ENCODE measurements at places on chromosomes 2 and 18. TPM values are rescaled to one million over a fixed set of nuclear protein-coding genes. Genes with fewer than 3 reads are reported as not detected.

- DNase-seq: no peak
Measured at GRCh38 chr2:36469106-36469477, 113.5 kb downstream of the CRIM1 start.

GRCh38 chr2:29966266-29966665 lies 44.9 kb upstream of the ALK start:
- no peak for DNase-seq

GRCh38 chr18:3648200-3648599 lies 198.2 kb downstream of the TGIF1 start:
- DNase-seq: no peak

ALK gene
- total RNA-seq: not detected

- no peak for DNase-seq
Measured at GRCh38 chr2:73036766-73037165, 34.7 kb downstream of the SFXN5 start.

DNA sequence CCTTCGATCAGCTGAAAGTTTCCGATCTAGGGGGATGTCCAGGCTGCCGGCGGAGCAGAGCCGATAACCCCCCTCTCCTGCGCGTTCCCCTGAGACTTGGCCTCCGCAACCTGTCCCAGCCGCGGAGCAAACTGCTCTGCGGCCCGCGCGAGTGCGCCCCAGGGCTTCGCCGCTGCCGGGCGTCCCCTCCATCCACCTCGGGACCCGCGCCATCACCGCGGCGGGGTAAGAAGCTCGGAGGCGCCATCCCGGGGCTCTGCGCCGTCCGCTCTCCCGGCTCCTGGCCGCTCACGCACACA lies 990 bp upstream of the GDF7 start:
- no peak for DNase-seq

UGT1A4 gene
- total RNA-seq: not detected

GRCh38 chr18:77250501-77250925 lies 865 bp downstream of the GALR1 start:
- DNase-seq: no peak

- peak; percentile 83 for DNase-seq
Measured at GRCh38 chr2:37877457-37878315, 47.4 kb upstream of the RMDN2 start.

DNA sequence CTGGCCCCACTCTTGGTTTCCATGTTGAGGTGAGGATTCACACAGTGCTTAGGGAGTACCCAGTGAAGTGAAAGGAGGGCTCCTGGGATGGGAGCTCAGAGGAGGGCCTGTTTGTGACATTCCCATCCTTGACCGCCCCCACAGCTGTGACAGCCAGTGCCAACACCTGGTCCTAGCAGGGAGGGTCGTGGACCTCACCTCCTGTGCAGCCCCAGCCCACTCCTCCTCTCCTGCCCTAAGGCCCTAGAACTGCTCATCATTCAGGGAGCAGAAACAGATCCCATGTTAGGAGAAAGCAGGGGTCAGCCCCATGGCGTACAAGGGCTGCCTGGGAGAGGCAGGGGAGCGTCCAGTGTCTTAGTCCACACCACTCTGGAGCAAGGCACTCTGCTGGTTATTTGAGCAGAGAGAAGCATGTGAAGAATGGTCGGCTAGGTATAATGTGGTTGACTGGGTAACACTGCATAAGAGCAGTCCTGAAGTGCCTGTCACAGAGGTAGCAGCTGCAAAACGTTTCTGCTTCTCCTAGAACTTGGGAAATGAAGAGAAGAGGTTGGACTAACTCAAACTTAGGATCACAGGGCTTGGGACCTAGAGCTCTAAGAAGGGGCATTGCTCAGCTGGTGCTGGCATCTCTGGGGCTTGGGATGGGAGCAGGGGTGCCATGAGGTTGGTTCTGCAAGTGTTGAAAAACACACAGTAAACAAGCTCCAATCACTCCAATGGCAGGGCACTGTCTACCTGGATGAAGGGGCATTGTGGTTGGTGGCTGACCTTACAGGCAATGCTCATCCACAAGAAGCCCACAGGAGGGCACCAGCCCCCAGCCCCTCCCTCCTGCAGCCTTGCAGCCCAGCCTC lies 55.6 kb downstream of the FAM168B start:
- no peak for DNase-seq

NEUROD1 gene
- total RNA-seq: not detected

- DNase-seq: peak; percentile 58
Measured at GRCh38 chr2:38146275-38146906, 70.4 kb upstream of the CYP1B1 start.

MAPK4 gene
- not detected for total RNA-seq

DNA sequence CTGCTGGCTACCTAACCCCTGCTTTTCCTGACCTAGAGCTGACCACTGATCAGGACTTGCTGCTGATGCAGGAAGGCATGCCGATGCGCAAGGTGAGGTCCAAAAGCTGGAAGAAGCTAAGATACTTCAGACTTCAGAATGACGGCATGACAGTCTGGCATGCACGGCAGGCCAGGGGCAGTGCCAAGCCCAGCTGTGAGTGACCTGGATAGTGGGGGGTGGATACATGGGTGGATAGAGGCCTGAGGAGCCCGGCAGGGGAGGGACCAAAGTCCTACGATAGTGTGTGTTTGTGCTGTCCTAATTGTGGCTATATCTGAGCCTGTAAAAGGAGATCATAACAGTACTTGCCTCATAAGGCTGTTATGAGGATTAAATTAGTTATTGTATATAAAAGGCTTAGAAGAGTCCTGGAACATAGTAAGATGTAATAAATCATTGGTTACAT lies 8.2 kb downstream of the PLCD4 start:
- no peak for DNase-seq

GRCh38 chr2:200667413-200667812 lies 81.6 kb downstream of the AOX1 start:
- no peak for DNase-seq

DNA sequence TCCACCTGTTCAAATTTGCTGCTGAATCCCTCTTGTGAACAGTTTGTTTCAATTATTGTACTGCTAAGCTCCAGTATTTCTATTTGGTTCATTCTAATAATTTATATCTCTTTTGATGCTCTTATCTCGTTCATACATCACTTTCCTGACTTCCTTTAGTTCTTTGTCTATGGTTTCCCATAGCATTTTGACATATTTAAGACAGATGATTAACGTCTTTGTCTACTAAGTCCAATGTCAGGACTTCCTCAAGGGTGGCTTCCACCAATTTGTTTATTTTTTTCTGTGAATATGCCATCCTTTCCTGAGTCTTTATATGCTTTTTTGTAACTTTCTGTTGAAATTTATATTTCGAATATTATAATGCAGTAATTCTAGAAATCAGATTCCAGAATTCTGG lies 9.6 kb downstream of the PIGN start:
- no peak for DNase-seq

LRRC30 gene
- not detected for total RNA-seq

DNA sequence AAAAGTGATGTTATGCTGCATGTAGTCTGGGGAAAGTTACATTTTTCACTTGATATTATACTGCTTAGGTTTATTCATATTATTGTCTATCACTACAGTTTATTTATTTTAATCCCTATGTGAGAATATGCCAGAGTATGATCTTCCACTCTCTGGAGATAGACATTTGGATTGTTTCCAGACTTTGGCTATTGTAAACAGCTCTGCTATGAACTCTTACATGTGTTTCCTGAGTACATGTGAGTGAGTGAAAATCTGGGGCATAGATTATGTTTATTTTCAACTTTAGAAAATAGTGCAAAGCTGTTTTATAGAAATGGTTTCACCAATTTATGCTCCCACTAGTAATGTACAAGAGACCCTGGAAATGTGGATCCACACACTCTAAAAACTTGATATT lies 49.0 kb upstream of the EPAS1 start:
- no peak for DNase-seq

GRCh38 chr2:39837856-39838453 lies 58.9 kb upstream of the THUMPD2 start:
- peak; percentile 61 for DNase-seq

Data from activated CD4-positive, alpha-beta T cell treated with anti-CD3 and anti-CD28 coated beads, Interleukin-2, amount 10 ng/mL, durations not matched to agents 24 days and 14 days (primary cell).